ENCODE measurements at places on chromosomes 3 and 15.
A peak's percentile ranks its signal among the peaks of the same experiment; 100 is the strongest.

- no peak for DNase-seq
Measured at GRCh38 chr15:82768414-82769054, 37.3 kb downstream of the FSD2 start.

GRCh38 chr3:4536260-4536659 is 43.1 kb downstream of the ITPR1 start:
- DNase-seq, result no peak

DNA sequence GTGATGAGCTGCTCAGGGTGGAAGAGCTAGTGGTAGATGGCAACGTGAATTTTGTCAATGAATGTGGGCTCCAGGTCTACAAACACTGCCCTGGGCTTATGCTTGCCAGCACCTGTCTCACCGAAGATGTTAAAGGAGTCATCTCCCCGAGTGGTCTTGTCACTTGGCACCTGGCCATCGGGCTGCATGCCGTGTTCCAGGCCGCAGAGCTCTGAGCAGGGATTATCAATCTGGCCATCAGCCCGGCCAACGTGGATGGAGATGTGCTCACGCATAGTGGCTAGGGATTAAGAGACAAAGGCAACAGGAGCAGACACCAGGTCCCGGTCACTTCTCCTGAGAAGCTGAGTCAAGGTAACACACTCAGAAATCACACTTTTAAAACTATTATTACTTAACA is 54.8 kb upstream of the ACTC1 start:
- no peak for DNase-seq

- DNase-seq, result no peak
Measured at GRCh38 chr3:159128628-159129027, 326.8 kb downstream of the MFSD1 start.

GRCh38 chr3:109057056-109057455 is 60.9 kb downstream of the MORC1 start:
- no peak for DNase-seq

- DNase-seq, result peak; percentile 4
Measured at GRCh38 chr3:30042274-30042859, 564.0 kb upstream of the TGFBR2 start.

GRCh38 chr15:94761574-94761973 is 530.2 kb downstream of the MCTP2 start:
- no peak for DNase-seq

- DNase-seq, result no peak
Measured at GRCh38 chr15:80087104-80087503, 27.6 kb downstream of the ZFAND6 start.

- peak; percentile 39 for DNase-seq
Measured at GRCh38 chr3:49805367-49805782, 2.3 kb downstream of the INKA1 start.

DNA sequence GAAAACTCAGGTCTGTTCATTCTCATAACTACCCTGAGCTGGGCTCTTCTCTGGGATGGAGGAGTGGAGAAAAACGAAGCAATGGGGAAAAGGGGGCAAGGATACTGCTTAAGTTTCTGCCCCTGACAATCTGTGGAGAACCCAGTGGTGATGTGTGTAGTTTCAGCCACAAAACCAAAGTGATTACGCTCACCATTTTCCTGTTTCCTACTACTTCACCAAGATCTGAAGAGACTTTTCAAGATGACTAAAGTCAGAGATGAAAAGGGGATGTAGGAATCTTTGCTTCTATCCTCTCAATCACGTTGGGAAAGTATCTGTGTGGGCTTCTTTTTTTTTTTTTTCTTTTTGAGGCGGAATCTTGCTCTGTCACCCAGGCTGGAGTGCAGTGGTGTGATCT is 8.3 kb upstream of the UBE2E1 start:
- no peak for DNase-seq

GRCh38 chr3:150330872-150331271 is 77.2 kb upstream of the TSC22D2 start:
- no peak for DNase-seq

DNA sequence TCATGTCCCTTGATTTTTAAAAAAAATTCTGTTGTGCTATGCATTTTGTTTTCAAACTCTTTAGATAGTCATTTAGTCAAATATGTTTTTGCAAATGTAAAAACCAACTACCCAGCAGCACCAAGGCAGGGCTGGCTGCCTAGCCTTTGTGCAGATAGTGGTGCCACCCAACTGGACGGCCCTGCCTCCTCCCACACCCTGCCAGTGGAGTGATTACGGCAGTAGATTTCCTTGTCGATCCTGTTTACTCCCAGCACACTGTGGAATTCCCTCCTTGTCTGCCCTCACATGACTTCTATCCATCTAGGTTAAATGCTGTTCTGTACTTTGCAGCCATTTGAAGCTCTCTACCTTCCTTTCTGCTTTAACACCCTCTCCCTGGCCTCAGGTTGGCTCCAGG is 79.4 kb upstream of the PLXNA1 start:
- no peak for DNase-seq

- no peak for DNase-seq
Measured at GRCh38 chr3:113698956-113699355, 2.5 kb upstream of the USF3 start.

DNA sequence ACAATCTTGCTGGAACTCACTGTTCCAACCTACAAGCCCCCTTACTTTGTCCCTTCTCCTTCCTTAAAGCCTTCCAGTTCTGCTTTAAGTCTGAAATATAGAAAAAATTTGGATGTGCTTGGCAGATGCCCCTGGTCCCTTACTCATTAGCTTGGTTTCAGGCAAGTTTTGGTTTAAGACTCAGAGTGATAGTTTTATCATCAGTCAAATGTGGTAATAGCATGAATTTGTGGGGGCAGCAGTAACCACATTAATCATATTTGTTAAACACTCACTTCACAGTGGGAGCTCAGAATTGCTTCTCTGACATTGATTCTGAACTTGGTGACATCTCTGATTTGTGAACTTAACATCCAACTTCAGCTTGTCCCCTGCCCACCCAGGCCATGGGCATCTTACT is 58.3 kb upstream of the ALDH1A3 start:
- no peak for DNase-seq

- DNase-seq, result no peak
Measured at GRCh38 chr15:101795455-101795854, 7.9 kb upstream of the OR4F6 start.

GRCh38 chr15:63991706-63992105 is 54.6 kb downstream of the DAPK2 start:
- DNase-seq, result no peak

DNA sequence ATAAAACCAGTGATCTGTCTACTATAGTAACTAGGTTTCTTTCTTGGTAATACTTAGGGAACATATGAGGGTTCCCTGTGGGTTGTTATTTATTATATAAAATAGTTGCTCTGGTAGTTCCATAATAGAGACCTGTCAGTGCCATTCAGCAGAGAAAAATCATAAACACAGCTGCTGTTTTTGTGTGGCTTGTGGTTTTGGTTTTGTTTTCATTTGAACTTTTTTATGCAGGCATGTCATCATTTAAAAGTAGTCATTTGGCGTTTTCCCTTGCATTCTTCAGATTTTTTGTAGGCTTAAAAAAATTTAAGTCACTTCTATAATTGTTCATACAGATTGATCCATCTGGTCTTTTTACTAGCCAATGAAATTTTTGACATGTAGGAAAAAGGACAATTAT is 47.9 kb downstream of the PIK3CA start:
- DNase-seq, result no peak

- DNase-seq, result no peak
Measured at GRCh38 chr3:22122567-22122966, 371.6 kb upstream of the ZNF385D start.

DNA sequence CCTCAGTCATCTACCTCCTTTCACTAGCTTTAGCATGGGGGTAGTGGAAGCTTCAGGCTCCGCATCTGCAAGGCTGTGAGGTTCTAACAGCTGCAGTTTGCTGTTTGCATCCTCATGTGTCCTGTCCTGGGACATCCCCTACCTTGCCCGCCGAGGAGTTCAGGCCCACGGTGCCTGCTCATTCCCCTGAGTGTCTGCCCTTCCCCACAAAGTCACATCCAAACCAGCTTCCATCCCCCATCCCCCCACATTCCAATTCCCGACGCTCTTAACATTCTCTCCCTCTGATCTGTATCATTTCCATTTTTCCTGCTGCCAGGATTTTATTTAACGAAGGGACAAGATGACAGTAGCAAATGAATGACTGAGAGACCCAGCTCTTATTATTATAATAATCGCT is 43.8 kb downstream of the HRH1 start:
- DNase-seq, result no peak

DNA sequence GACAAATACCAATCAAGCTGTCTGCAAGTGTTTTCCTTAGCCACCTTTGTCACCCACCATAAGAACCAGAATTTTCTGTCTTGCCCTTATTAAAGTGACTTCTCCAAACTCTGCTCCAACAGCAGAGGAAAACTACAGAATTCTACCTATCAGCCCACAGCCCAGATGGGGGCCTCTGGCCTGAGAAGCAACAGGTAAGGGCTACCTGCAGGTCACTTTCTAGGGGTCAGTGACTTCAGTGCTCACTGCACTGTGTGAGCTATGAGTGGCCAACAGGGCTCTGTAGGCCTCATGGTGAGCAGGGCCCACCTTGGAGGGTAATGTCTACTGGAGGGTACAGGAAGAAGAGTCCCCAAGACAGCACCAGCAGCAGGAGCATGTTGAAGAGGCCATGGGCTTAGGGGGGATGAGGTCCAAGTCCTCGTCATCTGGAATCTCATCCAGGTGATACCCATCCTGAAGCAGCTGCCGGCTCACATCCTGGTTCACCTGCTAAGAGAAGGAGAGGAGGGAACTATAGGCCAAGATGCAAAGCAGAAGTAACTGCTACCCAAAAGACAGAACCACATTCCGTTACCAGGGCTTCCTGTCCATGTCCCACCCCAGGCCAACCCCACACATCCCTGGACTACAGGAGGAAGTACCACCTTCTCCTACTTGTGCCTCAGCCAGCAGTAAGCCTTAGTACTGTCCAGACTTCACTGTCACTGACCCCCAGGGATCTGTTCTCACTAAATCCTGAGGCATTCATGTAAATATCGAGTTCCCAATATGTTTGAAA is 4.2 kb downstream of the FAM219B start:
- DNase-seq, result no peak

GRCh38 chr15:68620721-68621527 is 42.1 kb downstream of the CORO2B start:
- DNase-seq, result peak; percentile 83

DNA sequence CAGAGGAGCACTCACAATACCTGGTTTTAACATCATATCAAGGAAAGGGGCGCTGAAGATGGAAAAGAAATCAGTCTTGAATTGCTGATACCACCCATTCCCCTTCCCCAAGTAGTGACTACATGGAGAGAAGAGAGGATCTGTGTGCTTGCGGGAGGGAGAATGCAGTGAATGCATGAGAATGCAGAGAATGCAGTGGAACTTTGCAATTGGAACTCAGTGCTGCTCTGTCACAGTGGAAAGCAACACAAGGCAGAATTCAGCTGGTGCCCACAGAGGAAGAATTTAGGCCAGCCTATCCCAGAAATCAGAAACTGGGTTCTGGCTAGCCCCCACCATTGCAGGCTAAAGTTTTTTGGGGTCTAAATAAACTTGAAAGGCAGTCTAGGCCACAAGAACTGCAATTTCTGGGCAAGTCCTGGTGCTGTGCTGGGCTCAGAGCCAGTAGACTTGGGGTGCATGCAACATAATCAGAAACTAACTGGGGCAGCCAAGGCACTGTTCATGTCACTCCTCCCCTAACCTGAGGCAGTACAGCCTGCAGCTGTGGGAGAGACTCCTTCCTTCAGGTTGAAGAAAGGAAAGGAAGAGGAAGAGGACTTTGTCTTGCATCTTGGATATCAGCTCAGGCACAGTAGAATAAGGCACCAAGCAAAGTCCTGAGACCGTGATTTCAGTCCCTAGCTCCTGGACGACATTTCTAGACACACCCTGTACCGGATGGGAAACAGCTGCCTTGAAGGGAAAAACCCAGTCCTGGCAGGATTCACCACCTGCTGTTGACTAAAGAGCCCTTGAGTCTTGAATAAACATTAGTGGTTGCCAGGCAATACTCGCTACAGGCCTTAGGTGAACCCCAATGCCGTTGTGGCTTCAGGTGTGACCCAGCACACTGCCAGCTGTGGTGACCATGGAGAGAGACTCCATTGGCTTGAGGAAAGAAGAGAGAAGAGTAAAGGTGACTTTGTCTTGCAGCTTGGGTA is 329.3 kb downstream of the TBL1XR1 start:
- DNase-seq, result no peak

DNA sequence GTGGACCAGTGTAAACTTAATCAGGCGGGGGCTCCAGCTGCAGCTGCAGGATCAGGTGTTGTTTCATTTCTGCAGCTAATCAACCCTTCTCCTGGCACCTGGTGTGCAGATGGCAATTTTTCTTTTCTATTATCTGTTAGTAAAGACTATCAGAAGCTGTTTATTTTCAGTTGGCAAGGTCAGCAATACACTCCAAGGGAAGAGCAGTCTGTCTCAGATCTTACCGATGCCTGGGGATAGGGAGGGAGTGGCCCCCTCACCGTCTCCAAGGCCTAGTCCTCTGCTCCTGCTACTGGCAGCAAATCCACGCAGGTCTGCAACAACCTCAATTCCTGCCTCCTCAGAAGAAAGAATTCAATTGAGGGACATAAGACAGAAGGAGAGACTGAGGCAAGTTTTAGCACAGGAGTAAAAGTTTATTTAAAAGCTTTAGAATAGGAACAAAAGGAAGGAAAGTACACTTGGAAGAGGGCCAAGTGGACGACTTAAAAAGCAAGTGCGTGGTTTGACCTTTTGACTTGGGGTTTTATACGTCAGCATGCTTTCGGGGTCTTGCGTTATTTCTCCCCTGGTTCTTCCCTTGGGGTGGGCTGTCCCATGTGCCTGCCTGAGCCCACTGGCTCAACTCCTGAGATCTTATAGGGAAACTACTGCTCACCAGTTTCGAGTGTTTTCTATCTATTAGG is 9.2 kb downstream of the CCRL2 start:
- no peak for DNase-seq

DNA sequence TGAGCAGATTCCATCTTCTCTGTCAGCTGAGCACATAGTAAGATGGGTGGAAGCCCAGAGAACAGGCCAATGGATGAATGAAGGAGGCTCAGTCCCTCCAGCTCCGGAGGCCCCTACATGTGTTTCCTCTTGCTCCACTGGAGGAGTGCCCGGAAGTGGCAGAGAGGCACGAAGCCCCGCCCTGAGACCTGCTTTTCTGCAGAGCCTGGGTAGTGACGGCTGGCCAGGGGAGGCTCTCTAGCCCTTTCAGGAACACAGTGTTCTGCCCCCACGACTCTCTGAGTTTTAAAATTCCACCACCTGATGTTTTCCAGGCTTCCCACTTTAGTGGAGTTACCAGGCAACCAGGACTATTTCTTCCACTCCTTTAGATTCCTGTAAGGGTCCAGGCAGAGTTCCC is 149.4 kb upstream of the SLC6A11 start:
- DNase-seq, result peak; percentile 26
